ENCODE measurements at places on chromosomes 13 and 19. TPM values are rescaled to one million over a fixed set of nuclear protein-coding genes. Genes with fewer than 3 reads are reported as not detected.
A peak's percentile ranks its signal among the peaks of the same experiment; 100 is the strongest.

DNA sequence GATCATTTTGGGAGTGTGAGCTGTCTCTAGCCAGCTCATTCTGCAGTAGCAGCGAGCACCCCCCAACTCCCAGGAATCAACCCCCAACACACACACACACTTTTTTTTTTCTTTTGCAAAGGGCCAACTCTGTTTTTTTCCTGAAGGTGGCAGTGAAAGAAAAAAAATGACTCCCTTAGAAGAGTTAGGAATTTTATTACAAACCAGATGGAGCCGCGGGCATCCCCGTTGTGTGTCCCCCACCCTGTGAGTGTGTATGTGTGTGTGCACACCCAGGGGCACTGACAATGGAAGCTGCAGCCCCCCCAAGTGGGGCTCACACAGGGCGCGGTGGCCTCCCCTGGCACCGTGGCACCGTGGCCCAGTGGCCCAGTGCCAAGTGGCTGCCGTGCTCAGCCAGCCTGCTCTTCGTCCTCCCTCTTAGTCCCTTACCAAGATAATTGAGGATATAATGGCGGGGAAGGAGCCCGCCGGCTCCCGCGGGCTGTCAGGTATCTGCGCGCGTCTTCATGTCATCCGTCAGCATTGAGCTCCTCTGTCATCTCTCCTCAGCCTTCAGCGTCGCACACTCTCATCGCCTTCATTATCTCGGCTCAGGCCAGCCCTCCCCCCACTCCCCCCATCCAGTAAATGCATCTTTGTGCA lies 314.1 kb downstream of the ZNF536 start:
- peak; percentile 23 for ATAC-seq

Gene PALM3
- total RNA-seq = 5.3 TPM

Gene KLK4
- total RNA-seq = 2.0 TPM

GRCh38 chr19:378706-379105 lies 30.2 kb downstream of the C2CD4C start:
- ATAC-seq = no peak

DNA sequence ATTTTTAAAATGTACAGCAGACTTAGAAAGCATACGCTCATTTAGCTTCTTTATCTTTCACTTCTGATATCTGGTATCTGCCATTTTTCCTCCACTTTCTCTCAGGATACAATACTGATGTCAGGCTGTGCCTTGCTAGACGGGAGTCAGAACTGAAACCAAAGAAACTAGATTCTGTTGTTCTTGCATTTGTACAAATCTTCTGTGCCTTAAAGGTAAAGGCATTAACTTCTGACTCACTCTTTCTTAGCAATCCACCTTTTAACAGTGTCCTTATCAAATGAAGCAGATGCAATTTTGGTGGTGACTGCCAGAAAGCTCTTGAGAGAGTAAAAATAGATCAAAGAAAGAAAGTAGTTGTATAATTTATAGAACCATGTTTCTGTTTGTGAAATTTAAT lies 370.4 kb downstream of the PCDH20 start:
- no peak for ATAC-seq

Gene ZNF283
- 9.6 TPM for total RNA-seq

GRCh38 chr13:81171065-81171647 lies 830.2 kb upstream of the SPRY2 start:
- peak; percentile 30 for ATAC-seq

GRCh38 chr19:49103331-49104085 lies 10.7 kb upstream of the LIN7B start:
- no peak for ATAC-seq

DNA sequence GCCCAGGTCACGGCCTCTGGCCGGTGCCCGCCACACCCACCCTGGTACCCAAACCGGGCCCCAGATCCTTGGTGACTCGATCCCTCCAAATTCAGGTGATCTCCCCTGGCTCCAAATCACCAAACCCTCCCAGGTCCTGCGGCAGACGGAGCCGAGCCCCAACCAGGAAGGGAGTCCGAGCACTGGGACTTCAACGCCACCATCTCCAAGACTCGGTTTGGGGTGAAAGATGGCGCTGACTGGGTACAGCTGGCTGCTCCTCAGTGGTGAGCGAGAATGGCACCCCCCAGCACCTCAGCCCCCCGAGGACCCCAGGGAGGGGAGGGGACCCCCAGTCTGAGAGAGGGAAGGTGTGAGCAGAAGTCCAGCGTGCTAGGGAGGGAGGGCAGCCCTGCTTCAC lies 2.3 kb downstream of the CEACAM16 start:
- ATAC-seq = no peak

Gene CYP4F3
- not detected for total RNA-seq

Gene CEACAM6
- 0.50 TPM for total RNA-seq

DNA sequence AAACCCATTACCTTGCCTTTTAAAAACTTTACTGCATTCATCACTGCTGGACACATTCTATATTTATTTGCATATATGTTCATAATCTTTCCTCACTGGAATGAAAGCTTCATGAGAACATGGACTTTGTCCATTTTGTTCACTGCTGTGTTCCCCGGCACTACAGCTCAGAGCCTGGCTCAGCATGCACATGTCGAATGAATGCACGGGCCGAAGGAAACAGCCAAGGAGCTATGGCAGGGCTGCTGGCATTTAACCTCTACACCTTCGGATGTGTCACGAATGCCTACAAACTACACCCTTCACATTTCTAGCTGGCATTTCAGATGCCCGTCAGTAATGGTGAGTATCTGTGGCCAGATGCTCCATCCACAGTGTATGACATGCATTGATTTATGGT lies 7.6 kb downstream of the MTIF3 start:
- ATAC-seq = no peak

GRCh38 chr19:6800991-6801484 lies 28.5 kb downstream of the VAV1 start:
- no peak for ATAC-seq

GRCh38 chr13:50793026-50793425 lies 50.5 kb downstream of the DLEU7 start:
- ATAC-seq = no peak

Gene ZNF441
- 30.7 TPM for total RNA-seq

DNA sequence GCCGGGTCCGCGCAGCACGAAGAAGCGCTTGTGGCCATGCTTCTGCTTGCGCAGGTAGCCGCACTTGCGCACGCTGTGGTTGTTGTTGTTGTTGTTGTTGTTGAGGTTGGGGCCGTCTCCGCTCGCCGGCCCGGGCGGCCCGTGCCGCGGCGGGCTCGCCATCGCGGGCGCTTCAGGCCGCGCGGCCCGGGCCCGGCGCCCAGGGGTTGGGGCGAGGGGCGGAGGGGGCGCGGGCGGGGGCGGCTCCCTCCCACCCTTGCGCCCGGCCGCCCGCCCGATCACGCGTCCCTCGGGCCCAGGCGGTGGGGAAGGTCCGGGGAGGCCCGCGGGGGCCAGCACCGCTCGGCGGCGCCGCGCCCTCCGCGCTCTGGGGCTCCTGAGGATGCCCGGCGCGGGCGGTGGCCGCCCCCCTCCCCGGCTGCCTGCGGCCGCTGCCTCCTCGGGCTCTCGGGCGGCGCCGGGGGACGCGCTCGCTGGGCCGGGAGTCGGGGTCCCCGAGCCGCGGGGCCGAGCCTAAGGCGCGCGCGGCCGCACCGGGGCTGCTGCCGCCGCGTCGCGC lies 412 bp downstream of the IRS2 start:
- peak; percentile 31 for ATAC-seq

- ATAC-seq = no peak
These were observed 95.4 kb downstream of the RNASEH2B start for GRCh38 chr13:51004918-51005460.

Gene DIRAS1
- 8.5 TPM for total RNA-seq

Gene SIGLEC9
- 0.33 TPM for total RNA-seq

- no peak for ATAC-seq
These were observed 26.0 kb upstream of the PABPC3 start for GRCh38 chr13:25069911-25070310.

- ATAC-seq = no peak
These were observed 568 bp downstream of the ATP11A start for GRCh38 chr13:112690283-112690929.

- peak; percentile 16 for ATAC-seq
These were observed 184.2 kb downstream of the PTPRS start for GRCh38 chr19:5156231-5156986.

DNA sequence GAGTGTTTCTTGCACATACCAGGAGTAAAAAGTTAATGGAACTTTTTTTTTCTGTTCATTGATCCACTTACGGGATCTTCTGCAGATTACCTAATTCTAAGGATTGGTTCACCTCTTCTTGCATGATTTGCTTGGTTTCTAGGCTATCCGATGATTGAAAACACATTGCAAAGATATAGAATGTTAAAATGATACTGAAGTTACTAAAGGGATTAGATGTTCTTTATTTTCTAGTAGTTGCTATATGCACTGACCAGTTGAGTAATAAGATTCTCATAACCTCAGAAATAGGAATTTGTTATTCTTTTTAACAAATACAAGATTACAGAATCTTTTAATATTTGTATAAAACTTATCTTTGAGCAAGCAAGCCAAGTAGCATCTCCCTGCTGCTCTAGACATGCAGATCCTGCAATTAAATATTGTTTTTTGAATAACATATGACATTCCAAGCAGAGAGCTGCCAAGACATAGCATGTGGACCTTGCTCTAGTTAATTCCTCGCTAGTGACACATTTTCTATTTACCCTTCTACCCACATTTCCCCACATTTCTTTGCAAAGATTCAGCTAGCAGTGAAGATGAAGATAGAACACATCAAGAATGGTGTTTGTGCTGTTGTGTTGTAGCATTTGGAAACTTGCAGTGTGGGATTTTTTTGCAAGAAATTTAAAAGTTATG lies 51.7 kb upstream of the RNF113B start:
- ATAC-seq = no peak

DNA sequence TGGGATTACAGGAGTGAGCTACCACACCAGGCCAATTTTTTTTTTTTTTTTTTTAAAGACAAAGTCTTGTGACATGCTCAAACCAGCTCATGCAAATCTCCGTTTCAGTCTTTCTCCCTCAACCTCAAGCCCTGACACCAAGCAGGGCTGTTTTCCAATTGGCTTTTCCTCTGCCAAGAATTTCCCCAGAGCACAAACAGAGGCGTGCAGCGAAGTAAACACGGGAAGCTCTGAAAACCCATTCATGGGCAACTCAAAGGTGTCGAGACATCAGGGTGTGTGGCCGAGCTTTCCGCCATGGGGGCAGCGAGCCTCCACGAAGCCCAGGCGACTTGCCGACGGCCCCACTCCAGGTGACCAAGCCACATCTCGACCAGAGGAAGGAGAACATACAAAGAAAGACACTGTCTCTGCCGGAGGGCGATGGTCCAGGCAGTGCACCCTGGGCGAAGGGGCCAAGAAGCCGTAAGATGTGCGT lies 70.0 kb downstream of the INSR start:
- no peak for ATAC-seq

- no peak for ATAC-seq
These were observed 83.2 kb downstream of the CCNA1 start for GRCh38 chr13:36515466-36515865.

DNA sequence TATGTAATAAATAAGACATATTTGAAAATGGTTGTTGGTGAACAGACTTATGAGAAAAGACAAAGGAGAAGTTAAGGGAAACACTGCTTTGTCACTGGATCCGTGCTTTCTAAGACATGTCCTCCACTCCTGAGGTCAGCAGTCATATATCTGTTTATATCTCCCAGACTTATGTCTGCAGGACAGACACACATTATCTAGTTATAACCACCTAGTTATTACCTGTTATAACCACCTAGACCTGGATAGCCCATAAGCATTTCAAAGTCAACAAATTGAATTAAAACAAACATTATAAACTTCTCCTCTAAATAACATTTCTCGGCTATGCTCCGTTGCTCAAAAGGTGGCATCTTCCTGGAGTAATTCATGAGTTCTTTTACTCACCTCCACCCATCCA lies 96.4 kb downstream of the SPRY2 start:
- no peak for ATAC-seq

Gene GRK1
- 1.1 TPM for total RNA-seq

Gene ZNF581
- total RNA-seq = 31.0 TPM

- no peak for ATAC-seq
These were observed 73.3 kb downstream of the FGF9 start for GRCh38 chr13:21744149-21744548.

- no peak for ATAC-seq
These were observed 50.0 kb downstream of the LATS2 start for GRCh38 chr13:21011378-21011777.

Gene GPR183
- total RNA-seq = 1.2 TPM

DNA sequence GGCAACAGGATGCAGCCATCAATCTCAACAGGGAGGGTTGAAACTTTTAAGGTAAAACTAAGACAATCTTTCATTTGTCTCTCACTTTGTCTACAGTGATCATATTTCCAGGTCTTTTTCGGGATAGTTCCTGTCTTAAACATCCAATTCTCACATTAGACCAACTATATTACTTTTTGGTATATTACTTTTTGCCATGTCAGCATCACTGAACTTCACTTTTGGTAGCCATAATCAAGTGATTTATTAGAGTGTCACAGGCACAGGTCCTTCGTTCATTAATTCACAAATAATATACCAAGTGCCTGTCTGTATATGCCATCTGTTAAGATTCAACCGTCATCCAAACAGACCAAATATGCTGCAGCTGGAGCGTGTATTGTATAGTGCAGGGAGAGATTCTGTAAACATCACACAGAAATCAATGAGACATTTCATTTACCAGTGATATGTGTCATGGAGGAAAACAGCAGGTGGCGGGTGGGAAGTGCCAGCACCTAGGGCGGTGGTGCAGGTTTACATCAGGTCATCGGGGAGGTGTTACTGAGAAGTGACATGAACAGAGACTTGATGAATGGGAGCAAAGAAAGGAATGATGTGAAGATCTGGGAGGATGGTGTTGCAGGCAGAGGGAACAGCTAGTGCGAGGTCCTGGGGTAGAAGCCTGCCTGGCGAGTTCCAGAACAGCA lies 24.9 kb downstream of the ARHGEF7 start:
- ATAC-seq = no peak

Gene ZNF320
- total RNA-seq = 15.0 TPM

GRCh38 chr19:32458500-32459123 lies 53.0 kb downstream of the DPY19L3 start:
- no peak for ATAC-seq

Gene ZFR2
- total RNA-seq = 7.0 TPM

DNA sequence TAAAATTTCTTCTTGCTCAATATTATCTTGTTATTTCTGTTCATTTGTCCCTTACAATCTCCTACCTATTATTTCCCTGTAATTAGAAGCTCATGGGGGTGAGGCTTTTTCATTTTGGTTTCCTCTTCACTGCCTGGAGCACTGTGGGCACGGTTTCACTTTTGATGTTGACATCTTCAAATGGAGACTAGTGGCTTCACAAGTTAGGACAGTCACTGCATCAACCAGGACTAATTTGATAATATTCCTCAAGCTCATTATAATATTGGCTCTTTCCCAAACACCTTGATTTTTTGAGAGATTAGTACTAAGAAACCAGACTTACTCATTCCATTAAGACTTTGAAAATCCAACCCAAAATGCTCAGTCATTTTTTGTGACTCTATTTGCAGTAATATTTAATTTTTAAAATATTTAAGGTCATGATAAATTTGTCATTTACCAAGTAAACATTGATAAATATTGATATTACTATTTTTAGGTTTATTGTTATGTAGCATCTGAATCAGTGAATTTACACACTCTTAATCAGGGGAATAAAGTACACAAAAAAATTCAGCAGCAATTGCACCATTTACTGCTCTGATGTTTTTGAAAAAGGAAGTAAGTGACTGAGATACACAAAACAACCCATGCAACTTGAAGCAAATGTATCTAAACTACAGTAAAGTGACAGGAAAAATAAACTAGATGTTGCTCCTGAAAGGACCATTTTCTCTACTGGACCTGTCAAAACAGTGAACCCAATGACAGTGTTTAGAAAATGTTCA lies 28.8 kb upstream of the RCBTB2 start:
- ATAC-seq = no peak

GRCh38 chr13:70394031-70394548 lies 285.8 kb upstream of the KLHL1 start:
- no peak for ATAC-seq

- no peak for ATAC-seq
These were observed 31.2 kb downstream of the RCBTB2 start for GRCh38 chr13:48501705-48502104.

All from motor neuron (in vitro differentiated cells).